ENCODE measurements at places on chromosomes 6 and 20.

DNA sequence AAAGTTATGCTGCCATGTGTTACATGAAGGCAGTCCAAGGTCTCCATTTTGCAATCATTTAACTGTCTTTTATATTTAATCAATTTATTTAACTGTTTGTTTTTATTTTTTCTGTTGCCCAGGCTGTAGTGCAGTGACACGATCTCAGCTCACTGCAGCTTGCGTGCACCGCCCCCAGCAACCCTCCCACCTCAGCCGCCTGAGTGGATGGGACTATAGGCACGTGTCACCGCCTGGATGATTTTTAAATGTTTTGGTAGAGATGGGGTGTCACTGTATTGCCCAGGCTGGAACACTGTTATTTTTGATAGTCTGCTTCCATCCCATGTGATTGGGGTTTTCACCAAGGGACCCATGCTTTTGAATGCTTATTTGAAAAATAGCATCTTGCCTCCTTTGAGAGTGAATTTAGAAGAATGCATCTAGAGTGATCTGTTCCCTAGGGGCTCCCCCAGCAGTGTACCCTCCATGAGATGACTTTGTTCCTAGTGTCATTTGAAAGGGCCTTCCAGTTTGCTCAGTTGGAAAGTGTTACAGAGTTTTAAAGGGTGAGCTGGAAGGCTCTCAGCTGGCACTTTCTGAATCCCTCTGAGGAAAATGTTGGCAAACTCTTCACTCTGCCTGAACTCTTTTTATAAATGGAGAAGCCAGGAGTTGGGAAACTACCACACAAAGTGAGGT lies 143.4 kb downstream of the JARID2 start:
- no peak for DNase-seq

DNA sequence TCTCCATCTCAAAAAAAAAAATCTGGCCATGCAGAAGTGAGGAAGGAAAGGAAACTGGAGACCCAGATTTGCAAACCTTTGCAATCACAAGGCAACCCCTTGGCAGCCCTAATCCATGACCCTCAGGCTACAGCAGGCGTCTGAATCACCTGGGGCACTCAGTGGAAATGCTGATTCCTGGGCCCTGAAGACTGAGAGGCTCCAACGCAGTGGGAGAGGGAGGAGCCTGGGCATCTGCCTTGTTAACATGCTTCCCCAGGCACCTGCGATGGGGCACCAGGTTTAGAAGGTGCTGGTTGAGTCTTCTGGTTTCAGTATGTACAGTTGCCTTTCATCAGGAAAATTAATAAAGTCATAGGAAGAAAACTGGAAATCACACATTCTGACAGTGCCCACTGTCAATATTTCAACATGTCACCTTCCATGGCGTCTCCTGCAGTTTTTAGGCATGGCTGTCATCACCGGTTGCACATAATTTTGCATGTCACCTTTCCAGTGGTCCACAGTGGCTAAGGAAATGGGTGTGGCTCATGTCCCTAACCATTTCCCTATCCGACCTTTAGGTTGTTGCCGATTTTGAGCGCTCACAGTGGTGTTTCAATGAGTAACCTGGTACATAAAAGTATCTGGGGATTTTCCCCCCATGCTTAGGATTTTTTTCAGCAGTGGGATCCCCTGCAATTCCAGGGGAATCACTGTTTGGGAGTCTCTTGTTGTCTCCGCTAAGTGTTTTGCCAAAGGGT lies 56.9 kb downstream of the PREX1 start:
- DNase-seq, result no peak

- no peak for DNase-seq
Observed at GRCh38 chr20:54148947-54149764, 24.6 kb downstream of the CYP24A1 start.

GRCh38 chr20:40900666-40901215 lies 127.9 kb upstream of the TOP1 start:
- no peak for DNase-seq

DNA sequence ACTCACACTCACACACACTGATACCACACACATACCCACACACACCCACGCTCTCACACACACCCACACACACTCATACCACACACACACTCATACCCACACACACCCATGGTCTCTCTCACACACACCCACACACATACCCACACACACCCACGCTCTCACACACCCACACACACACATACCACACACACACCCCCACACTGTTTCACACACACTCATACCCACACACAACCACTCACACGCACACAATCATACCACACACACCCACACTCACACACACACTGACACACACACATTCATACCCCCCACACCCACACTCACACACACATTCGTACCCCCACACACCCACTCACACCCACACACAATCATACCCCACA lies 158.1 kb downstream of the SMOC2 start:
- no peak for DNase-seq

GRCh38 chr6:160667639-160668481 lies 3.8 kb upstream of the LPA start:
- DNase-seq, result no peak

GRCh38 chr6:150391890-150392289 lies 23.1 kb downstream of the IYD start:
- no peak for DNase-seq

DNA sequence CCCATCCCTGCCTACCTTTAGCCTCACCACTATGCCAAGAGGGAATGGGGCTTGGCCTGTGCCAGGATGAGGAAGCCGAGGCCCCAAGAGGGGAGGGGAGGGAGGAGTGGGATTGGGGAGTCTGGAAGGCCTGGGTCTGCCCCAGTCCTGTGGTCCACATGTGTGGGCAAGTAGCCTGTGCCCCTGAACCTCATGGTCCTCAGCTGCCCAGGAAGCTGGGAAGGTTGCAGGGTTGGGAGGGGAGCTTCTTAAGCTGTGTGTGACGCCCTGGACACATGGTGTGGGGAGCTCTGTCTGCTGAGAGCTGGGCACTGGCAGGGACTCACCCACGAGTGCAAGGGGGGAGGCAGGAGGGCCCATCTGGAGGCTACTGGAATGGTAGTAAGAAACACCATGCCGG lies 31.7 kb downstream of the DLGAP4 start:
- no peak for DNase-seq

DNA sequence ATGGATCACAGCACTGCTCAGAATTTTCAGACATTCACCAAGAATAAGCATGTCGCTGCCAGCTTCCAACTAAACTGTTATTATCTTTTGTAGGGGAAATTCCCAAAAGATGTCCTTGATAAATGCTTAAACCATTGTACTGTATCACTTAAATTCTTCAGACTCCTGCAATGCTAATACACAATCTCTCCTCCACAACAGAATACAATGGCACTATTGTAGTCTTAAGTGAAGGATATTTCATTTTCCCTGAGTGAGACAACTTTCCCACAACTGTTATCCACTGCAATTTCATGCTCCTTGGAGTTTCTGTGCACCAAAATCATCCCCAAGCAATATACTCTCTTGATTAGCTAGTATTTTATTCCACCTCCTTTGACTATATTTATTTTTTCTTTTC lies 189.7 kb downstream of the COL9A1 start:
- no peak for DNase-seq

- DNase-seq, result no peak
Observed at GRCh38 chr6:115404446-115404845, 656.2 kb downstream of the FRK start.

DNA sequence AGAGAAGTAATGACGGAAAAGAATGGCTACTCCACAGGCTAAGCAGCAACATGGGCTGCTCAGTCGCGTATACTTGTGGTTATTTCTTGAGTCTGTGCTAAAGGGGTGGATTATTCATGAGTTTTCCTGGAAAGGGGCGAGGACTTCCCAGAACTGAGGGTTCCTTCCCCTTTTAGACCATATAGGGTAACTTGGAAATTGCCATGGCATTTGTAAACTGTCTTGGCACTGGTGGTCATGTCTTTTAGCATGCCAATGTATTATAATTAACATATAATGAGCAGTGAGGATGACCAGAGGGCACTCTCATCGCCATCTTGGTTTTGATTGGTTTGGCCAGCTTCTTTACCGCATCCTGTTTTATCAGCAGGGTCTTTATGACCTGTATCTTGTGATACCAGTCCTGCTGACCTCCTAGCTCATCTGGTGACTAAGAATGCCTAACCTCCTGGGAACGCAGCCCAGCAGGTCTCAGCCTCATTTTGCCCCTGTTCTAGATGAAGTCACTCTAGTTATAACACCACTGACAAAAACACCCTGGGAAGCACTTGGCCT lies 11.4 kb downstream of the LBP start:
- DNase-seq, result no peak

- no peak for DNase-seq
Observed at GRCh38 chr20:49843770-49844380, 31.2 kb downstream of the SLC9A8 start.

GRCh38 chr6:28142446-28142845 lies 763 bp downstream of the ZKSCAN8 start:
- no peak for DNase-seq

- no peak for DNase-seq
Observed at GRCh38 chr6:25280344-25281074, 1.3 kb downstream of the CARMIL1 start.

DNA sequence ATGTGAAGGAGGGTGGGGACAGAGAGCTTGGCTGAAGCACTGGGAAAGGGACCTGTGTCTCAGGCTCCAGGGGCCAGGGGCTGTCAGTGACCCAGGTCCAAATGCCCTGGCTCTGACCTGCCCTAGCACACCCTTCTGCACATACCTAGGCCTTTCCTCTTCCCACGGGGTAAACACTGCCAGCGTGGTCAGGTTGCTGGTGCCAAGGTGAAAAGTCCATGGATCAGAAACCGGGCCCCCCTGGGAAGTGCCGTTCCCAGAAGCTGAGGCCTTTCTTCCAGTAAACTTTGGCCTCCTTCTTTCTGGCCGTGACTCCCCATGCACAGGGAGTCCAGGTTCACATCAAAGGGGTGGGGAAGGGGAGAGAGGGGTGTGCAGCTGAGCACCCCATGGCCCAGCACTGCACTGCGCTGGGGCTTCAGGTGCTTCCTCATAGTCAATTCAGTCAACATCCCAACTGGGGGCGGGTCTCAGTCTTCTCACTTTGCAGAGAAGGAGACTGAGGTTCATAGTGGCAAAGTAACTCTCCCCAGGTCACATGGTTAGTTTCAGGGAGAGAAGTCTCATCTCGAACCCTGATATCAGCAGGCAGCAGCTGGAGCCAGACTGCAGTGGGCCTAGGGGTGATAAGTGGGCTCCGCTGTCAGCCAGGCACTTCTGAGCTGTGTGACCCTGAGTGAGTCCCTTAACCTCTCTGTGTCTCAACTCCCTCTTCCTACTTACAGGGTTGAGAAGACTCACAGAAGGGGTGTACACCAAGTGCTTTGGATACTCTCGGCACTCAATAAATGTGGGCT lies 17.0 kb downstream of the PCK1 start:
- no peak for DNase-seq

DNA sequence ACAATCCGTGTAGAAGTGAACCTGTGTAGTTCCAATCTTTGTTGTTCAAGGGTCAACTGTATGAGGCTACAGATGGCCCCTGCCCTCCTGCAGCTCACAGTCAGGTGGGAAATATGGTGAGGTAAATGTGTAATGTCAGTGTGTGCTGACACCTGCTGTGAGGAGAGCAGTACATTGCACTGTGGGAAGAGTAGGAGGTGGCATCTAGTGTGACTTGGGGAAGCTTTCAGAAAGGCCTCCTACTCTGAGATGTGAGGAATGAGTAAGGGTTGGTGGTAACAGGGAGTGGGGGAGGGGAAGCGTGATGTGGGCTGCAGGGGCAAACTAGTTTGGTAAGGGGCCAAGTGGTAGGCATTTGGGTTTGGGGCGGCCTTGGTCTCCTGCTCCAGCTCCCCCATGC lies 188.8 kb downstream of the FARS2 start:
- no peak for DNase-seq

DNA sequence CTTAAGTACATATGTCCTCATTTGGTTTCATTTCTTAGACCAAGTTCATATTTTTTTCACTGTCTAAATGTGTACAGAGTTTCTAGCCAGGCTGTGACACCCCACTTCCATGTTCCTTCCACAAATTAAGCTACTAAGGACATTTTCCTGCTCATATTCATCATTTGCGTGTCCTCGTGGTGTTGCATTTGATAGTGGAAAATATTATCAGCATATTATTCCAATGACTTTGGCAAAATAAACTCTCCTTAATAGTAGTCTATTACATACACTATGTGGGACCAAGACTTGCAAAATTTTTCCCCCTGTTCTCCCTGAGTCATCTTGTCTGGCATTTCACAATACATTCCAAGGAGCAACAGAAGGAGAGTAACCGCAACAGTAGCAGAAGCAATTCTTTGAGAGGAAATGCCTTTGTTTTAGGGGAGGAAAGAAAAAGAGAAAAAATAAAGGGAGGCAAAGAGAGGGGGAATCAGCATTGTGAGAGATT lies 599.2 kb downstream of the COL12A1 start:
- no peak for DNase-seq

DNA sequence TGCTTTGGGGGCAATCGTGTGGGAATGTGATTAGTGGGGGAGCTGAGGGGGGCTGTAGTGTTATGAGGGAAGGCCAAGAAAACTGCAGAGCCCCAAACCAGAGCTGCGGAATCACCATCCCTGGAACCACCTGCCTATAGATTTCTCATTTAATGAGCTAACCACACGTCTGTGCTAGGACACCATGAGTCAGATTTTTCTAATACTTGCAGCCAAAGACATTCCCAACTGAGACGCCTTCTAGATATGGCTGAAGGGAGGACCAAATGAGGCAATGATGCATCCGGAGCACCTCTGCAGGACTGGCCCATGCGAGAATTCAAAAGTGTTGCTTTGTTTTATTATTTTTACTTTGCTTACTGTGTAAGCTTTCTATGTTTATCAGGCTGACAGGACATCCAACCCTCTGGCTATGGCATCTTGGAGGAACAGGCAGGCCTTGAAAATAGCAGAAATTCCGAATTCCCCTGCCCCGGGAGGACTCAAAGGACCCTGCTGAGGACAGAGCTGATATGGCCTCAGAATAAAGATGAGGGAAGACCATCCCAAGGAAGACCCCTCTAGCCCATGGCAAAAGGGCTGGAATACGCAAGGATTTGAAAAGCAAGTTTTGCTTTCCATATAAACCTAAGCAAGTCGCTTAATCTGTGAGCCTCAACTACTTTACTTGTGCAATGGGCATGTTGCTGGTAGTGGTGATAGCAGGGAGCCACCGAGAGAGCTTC lies 3.1 kb upstream of the PTGIS start:
- DNase-seq, result no peak

- no peak for DNase-seq
Observed at GRCh38 chr6:118296129-118296901, 251.8 kb upstream of the PLN start.

DNA sequence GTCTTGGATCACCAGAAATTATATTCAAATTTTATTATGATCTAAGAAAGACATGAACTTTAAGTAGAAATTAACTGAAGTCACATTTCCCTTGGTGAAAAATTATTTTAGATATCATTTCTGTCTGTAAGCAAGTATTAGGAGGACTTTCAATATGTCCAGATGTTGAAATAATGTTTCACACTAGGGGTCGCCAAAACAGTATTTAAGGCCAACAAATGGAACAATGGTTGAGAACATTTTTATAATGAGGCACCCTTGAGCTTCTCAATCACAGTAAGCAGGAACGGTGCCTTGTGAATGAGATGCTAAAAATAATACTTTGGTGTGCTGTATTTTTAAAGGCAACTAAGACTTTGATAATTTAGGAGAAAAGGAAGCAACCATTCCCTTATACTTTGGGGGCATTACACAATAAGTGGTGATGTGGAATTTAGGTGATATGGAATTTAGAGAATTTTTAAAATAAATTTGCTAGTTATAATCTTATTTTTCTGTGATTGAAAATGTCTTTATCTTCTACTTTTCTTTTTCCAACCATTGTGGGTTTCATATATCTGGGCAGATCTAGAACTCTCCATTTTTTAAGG lies 9.6 kb upstream of the SF3B5 start:
- DNase-seq, result no peak

All from esophagus squamous epithelium (tissue), 5 donors.